Gastrocnemius medialis (tissue), 4 donors: ENCODE measurements at places on chromosomes 13 and 19. TPM values are rescaled to one million over a fixed set of nuclear protein-coding genes. Genes with fewer than 3 reads are reported as not detected.

The ANGPTL8 gene
- not detected for total RNA-seq

DNA sequence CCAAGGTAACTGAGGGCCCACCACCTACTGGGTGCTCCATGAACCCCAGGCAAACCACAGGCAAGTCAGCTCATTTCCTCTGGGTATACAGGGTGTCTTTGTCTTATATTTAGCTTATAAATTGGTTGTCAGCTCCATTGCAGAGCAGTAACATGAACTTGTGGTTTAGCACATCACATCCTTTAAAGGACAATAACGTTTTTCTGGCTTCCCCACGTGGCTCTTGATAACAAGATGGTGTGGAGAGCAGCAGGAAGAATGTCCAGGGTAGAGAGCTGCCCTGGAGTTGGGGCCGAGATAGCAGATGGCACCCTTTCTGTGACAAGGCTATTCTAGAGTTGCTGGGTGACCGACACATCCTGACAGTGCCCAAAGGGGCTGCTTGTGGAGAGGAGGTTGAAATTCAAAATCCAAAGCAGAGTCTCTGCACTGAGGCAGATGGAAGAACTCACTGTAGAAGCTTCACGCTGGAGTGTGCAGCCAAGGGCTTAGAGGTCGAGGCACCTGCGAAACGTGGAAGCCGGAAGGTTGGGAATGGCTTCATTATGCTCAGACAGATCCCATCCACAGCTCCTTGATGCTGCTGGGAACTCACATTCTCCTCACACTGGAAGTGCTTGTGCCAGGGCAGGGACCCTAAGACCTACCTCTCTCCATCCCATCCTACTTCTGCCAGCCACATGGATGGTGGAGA, 133.0 kb upstream of the FRY start:
- no peak overlapping the region for H3K27ac ChIP-seq
- DNase-seq, result no peak
- H3K4me3 ChIP-seq, result no peak overlapping the region
- H3K4me1 ChIP-seq, result no peaks in the 10 kb centered on the region
- no peaks in the 10 kb centered on the region for H3K27me3 ChIP-seq
- H3K36me3 ChIP-seq, result no peaks in the 10 kb centered on the region

DNA sequence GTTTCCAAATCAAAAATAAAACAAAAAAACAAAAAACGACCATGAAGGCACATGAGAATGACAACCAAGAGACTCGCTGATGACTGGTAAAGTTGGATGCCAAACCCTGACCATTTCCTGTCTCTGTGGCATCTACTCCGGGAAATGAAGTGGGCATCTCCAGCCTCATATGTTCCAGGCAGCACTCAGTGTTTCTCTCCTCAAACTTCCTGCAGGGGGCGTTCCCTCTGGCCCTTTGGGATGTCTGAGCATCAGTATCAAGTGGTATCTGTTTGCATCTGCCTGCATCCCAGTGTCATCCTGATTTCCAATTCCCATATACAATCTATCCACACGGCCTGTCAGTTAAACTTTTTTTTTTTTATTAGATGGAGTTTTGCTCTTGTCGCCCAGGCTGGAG, 9.8 kb upstream of the SIGLEC12 start:
- no peaks in the 10 kb centered on the region for H3K27me3 ChIP-seq
- H3K4me1 ChIP-seq, result no peaks in the 10 kb centered on the region
- no peak overlapping the region for H3K27ac ChIP-seq
- no peaks in the 10 kb centered on the region for H3K36me3 ChIP-seq
- DNase-seq, result no peak

The CD209 gene
- 1.0 TPM for total RNA-seq

GRCh38 chr13:96646515-96647211, 347.6 kb downstream of the OXGR1 start:
- H3K4me3 ChIP-seq, result no peak overlapping the region
- no peaks in the 10 kb centered on the region for H3K4me1 ChIP-seq
- H3K27ac ChIP-seq, result no peak overlapping the region
- no peak for DNase-seq

- no peaks in the 10 kb centered on the region for H3K27me3 ChIP-seq
- H3K27ac ChIP-seq, result no peak overlapping the region
- H3K4me1 ChIP-seq, result no peaks in the 10 kb centered on the region
- DNase-seq, result no peak
Observed at GRCh38 chr13:51518827-51519226, 65.4 kb upstream of the WDFY2 start.

The KIR2DL4 gene
- not detected for total RNA-seq

- no peaks in the 10 kb centered on the region for H3K4me1 ChIP-seq
- H3K36me3 ChIP-seq, result no peaks in the 10 kb centered on the region
- no peak overlapping the region for H3K27ac ChIP-seq
- DNase-seq, result no peak
- H3K27me3 ChIP-seq, result no peaks in the 10 kb centered on the region
Observed at GRCh38 chr13:63351081-63351480, 1935.4 kb upstream of the PCDH20 start.

The SMIM7 gene
- 43.8 TPM for total RNA-seq

The APOC4 gene
- total RNA-seq, result not detected

GRCh38 chr19:13092158-13092543, 10.5 kb downstream of the LYL1 start:
- no peaks in the 10 kb centered on the region for H3K27me3 ChIP-seq
- DNase-seq, result no peak
- peak overlapping the region; percentile 74 for H3K27ac ChIP-seq
- no peak overlapping the region for H3K4me3 ChIP-seq

The SHANK1 gene
- total RNA-seq, result 0.68 TPM

DNA sequence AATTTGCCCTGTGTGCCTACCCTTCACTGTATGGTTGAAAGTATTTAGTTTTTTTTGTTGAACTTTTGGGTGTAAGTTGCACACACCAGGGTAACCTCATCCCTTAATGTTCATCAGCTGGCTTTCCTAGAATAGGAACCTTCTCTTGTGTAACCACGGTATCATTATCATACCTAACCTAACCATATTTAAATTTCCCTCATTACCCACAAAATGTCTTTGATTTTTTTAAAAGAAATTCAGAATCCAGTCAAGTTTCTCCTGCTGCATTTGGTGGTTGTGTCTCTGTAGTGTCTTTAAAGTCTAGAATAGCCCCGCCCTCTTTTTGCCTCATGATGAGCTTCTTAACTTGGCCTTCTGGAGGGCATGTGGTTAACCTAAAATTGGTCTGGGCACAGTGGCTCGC, 80.3 kb downstream of the RYR1 start:
- peak overlapping the region; percentile 60 for H3K27ac ChIP-seq
- no peaks in the 10 kb centered on the region for H3K27me3 ChIP-seq
- no peaks in the 10 kb centered on the region for H3K4me1 ChIP-seq
- DNase-seq, result no peak

DNA sequence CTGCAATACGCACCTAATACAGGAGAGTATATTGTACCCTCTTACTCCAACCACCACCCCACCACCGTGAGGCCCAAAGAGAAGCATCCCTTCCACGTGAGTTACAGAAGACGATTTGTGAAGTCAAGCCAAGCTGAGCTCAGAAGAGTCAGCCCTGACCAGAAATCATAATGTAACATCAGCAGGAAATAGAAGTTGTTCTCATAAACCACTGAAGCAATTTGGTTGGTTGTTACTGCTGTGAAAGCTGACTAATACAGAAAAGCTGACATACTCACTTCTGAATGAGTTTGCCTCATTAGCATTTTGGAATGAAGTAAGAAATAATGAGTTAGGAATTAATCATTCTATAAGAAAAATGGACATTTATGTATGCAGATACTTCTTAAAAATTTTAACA, 749.4 kb upstream of the SLC10A2 start:
- no peak for DNase-seq
- H3K27me3 ChIP-seq, result no peaks in the 10 kb centered on the region
- H3K36me3 ChIP-seq, result no peaks in the 10 kb centered on the region
- no peak overlapping the region for H3K4me3 ChIP-seq
- H3K27ac ChIP-seq, result no peak overlapping the region
- H3K4me1 ChIP-seq, result no peaks in the 10 kb centered on the region

DNA sequence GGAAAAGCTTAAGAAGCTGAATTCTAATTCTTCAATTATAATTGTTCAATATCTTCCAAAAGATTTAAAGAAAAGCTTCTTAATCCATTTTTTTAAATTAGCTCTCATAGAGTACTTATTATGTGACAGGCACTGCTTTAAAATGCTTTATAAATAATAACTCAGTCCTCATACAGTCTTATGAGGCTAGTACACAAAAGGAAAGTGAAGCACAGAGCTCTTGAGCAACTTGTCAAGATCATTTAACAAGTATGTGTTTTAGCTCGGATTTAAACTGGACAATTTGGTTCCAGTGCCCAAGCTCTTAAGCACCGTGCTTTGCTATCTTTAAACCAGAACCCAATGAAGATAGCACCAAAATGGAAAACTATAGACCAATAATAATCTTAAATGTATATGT, 106.1 kb downstream of the DHRS12 start:
- H3K27ac ChIP-seq, result no peak overlapping the region
- no peaks in the 10 kb centered on the region for H3K4me1 ChIP-seq
- H3K36me3 ChIP-seq, result no peaks in the 10 kb centered on the region
- H3K27me3 ChIP-seq, result no peaks in the 10 kb centered on the region

- DNase-seq, result no peak
- peaks cover 41% of the 10 kb centered on the region for H3K4me1 ChIP-seq
- no peaks in the 10 kb centered on the region for H3K27me3 ChIP-seq
- no peak overlapping the region for H3K4me3 ChIP-seq
- H3K36me3 ChIP-seq, result no peaks in the 10 kb centered on the region
Observed at GRCh38 chr13:109768176-109768575, 18.2 kb downstream of the IRS2 start.

The MYH14 gene
- 174 TPM for total RNA-seq

DNA sequence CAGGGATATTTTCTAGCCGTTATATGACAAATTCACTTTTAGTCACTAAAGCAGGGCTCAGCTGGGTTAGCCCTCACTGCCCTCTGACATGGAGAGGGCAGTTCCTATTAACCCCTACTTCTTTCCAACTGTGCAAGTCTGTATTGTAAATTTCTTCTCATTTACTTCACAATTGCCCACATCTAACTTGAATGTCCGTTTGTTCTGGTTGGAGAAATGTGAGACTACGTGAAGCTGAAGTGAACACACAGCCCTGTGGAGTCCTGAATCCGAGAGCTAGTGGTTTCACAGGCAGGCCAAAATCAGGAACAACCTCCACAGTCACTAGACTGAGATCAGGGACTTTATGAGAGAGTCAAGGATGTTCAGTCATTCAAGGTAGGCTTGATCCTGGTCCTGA, 4.4 kb upstream of the MYO16 start:
- H3K36me3 ChIP-seq, result no peaks in the 10 kb centered on the region
- H3K4me1 ChIP-seq, result no peaks in the 10 kb centered on the region
- no peak overlapping the region for H3K27ac ChIP-seq
- no peak for DNase-seq
- no peaks in the 10 kb centered on the region for H3K27me3 ChIP-seq
- no peak overlapping the region for H3K4me3 ChIP-seq

GRCh38 chr19:7636691-7637373, at the start of gene STXBP2:
TSS of gene STXBP2 (plus strand) at chr19:7637110. CDS start at chr19:7637150, 40 bp downstream.
- DNase-seq, result peak; percentile 6
- no peak within 1 kb of the TSS for H3K27ac ChIP-seq
- H3K36me3 ChIP-seq, result no peaks in the 10 kb centered on the region
- peaks cover 3% of the 10 kb centered on the region for H3K4me1 ChIP-seq
- peak within 1 kb of the TSS; percentile 6 for H3K4me3 ChIP-seq
- H3K27me3 ChIP-seq, result peaks cover 42% of the 10 kb centered on the region

- no peak for DNase-seq
- no peaks in the 10 kb centered on the region for H3K4me1 ChIP-seq
- no peaks in the 10 kb centered on the region for H3K27me3 ChIP-seq
- H3K27ac ChIP-seq, result no peak overlapping the region
Observed at GRCh38 chr19:30924670-30925069, 424.6 kb downstream of the TSHZ3 start.

The TEX30 gene
- total RNA-seq, result 10.9 TPM

GRCh38 chr13:53135301-53135700, 106.7 kb downstream of the OLFM4 start:
- H3K36me3 ChIP-seq, result no peaks in the 10 kb centered on the region
- no peak overlapping the region for H3K4me3 ChIP-seq
- H3K4me1 ChIP-seq, result no peaks in the 10 kb centered on the region
- no peaks in the 10 kb centered on the region for H3K27me3 ChIP-seq

DNA sequence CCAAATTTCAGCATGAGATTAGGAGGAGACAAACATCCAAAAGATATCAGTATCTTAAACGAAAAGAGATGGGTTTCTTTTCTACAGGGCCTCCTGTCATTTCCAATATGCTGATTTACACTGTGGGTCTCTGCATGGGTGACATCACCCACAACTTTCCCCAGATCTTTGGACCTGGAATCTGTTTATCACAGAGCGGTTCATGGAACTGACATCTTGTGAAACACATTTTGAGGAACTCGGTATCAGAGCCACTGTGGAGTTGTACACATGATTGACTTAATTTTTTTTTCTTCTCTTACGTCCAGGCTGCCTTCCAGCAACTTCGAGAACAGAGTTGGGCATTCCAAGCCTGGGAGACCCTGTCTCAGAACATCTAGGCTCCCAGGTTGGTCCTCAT, 80.2 kb upstream of the SERP2 start:
- H3K27me3 ChIP-seq, result no peaks in the 10 kb centered on the region
- H3K4me3 ChIP-seq, result no peak overlapping the region
- H3K36me3 ChIP-seq, result no peaks in the 10 kb centered on the region
- no peak for DNase-seq

- H3K27ac ChIP-seq, result no peak overlapping the region
- no peak overlapping the region for H3K4me3 ChIP-seq
- no peaks in the 10 kb centered on the region for H3K36me3 ChIP-seq
- H3K4me1 ChIP-seq, result no peaks in the 10 kb centered on the region
- DNase-seq, result no peak
Observed at GRCh38 chr13:93797463-93797862, 570.9 kb downstream of the GPC6 start.

- no peak overlapping the region for H3K27ac ChIP-seq
- H3K36me3 ChIP-seq, result no peaks in the 10 kb centered on the region
- H3K27me3 ChIP-seq, result no peaks in the 10 kb centered on the region
- DNase-seq, result no peak
- H3K4me3 ChIP-seq, result no peak overlapping the region
Observed at GRCh38 chr19:3119071-3119595, 16.7 kb upstream of the GNA15 start.

GRCh38 chr13:109783815-109784589, 2.4 kb downstream of the IRS2 start:
- H3K4me3 ChIP-seq, result peak overlapping the region; percentile 62
- H3K4me1 ChIP-seq, result peaks cover 20% of the 10 kb centered on the region
- no peaks in the 10 kb centered on the region for H3K27me3 ChIP-seq

The C19orf73 gene
- total RNA-seq, result 11.7 TPM

The FCAR gene
- 0.33 TPM for total RNA-seq

DNA sequence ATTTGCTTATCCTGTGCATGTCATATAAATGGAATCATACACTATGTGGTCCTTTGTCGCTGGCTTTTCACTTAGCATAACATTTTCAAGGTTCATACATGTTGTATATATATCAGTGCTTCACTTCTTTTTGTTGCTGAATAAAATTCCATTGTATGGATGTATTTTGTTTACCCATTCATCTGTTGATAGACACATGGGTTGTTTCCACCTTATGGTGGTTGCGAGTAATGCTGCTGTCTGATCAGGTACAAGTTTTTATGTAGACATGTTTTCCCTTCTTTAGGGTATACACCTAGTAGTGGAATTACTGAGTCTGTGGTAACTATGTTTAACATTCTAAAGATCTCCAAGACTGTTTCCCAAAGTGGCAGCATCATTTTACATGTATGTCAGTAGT, 102.5 kb downstream of the RNF17 start:
- H3K4me1 ChIP-seq, result no peaks in the 10 kb centered on the region
- H3K27me3 ChIP-seq, result no peaks in the 10 kb centered on the region
- no peak overlapping the region for H3K4me3 ChIP-seq
- DNase-seq, result no peak
- no peaks in the 10 kb centered on the region for H3K36me3 ChIP-seq
